ENCODE measurements at places on chromosomes 11 and 22. TPM values are rescaled to one million over a fixed set of nuclear protein-coding genes. Genes with fewer than 3 reads are reported as not detected.
A peak's percentile ranks its signal among the peaks of the same experiment; 100 is the strongest.

DNA sequence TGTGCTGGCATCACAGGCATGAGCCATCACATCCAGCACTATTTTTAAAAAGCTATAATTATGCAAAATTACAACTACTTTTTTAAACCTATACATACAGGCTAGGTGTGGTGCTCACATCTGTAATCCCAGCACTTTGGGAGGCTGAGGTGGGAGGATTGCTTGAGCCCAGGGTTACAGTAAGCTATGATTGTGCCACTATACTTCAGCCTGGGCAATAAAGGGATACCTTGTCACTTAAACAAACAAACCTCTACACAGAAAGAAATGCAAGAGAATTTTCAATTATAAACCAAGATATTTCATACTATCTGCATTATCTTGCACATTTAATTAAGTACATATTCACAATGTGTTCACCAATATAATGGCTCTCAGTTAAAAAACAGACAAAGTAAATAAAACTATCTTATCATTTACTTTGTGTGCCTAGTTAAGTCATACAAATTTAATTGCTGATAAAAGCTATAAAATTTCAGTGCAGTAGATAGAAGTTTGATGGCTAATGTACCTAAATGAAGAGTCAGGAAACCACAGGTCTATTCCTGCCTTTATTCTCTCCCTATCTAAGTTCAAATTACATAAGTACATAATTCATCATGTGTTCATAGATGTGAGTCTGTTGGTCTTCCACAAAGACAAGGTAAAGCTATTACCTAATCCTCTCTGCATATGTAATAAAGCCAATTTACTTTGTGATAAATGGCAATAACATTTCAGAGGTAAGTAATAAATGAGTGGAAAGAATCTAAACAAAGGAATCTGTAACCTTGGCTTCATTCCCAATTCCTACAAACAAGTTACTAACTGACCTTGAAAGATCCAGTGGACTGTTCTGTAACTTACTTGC is 9.0 kb upstream of the RDX start:
- no peak for DNase-seq

DNA sequence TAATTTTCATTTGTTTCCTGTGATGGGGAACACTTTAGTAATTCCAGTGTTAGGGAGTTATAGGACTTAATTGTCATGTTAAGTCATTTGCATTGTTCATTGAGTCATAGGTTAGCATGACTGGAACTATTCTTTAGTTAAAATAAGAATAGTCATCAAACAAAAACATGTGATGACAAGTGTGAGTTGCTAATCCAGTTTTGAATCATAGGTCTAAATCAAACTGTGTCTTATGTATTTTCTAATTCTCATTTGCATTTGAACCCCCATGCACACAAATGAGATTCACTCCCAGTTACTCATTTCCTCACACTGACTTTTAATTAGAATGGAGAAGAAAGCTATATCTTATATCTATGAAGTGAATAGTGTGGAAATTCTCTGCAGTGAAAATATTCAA is 405.6 kb downstream of the LRRC4C start:
- DNase-seq = no peak

The MAPK8IP2 gene
- 3.4 TPM for total RNA-seq

GRCh38 chr22:30506507-30506968 is 1.0 kb upstream of the SEC14L4 start:
- DNase-seq = no peak

The GGTLC3 gene
- not detected for total RNA-seq

The DBX1 gene
- 1.8 TPM for total RNA-seq

The OR8G5 gene
- not detected for total RNA-seq

GRCh38 chr22:46484861-46485595 is 52.4 kb downstream of the CELSR1 start:
- peak; percentile 66 for DNase-seq

DNA sequence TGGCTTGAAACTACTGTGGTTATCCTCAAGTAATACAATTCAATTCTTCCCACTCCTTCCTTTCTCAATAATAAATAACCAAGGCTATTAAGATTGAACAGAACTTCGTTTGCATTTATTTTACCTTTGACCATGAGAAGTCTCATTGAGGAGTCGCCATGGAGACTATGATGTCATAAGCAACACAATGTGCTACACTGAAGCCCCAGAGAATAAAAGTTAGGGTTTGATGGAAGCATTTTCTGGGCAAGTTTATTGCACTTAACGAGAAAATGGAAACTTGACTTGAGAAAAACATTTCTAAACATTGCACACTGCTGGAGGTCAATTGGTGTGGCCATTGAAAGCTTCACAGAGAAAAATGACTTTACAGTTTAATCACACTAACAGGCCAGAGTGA is 121.5 kb downstream of the FAM76B start:
- no peak for DNase-seq

DNA sequence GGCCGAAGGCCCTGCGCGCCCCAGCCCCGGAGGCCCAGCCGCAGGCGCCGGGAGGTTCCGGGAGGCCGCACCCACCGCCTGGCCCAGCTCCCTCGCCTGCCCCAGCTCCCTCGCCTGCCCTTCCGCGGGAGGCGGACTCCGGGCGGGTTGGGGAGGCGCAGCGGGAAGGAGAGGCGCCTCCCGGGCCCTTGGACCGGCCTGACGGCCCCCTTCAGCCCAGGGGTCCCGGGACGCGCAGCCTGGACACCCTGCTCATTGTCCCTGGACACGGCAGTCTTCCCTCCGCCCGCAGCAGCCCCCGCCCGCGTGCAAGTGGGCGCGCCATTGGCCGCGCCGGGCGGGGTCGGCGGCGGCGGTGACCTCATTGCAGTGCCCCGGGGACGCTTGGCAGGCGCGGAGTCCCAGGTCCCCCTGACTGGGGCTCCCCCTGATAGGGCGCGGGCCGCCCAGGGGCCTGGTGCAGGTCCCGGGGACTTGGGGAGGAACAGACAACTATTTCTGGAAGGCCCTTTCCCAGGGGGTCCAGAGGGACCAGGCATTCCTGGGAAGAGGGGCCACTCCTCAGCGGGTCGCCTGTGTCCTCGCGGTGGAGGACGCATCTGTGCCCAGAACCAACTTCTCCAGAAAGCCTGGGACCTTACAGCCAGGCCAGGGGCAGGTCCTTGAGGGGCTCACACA is 501 bp downstream of the CD151 start:
- DNase-seq = peak; percentile 85

The HARBI1 gene
- 3.9 TPM for total RNA-seq

DNA sequence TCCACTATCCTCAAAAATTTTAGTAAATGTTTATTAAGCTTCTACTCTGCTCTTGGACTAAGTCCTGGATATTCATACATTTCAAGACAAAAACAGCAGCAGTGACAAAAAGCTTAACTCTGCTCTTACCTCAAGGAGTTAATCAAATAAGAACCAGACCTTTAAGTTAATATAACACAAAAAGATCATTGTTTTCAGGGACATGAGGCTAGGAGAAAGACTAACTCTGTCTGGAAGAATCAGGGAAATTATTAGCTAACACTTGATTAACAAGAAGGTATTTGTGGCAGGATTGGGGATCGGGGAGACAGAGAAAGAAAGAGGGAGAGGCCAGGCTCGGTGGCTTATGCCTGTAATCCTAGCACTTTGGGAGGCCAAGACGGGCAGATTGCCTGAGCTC is 74.4 kb downstream of the PPP2R1B start:
- no peak for DNase-seq

The CD3G gene
- total RNA-seq = not detected

DNA sequence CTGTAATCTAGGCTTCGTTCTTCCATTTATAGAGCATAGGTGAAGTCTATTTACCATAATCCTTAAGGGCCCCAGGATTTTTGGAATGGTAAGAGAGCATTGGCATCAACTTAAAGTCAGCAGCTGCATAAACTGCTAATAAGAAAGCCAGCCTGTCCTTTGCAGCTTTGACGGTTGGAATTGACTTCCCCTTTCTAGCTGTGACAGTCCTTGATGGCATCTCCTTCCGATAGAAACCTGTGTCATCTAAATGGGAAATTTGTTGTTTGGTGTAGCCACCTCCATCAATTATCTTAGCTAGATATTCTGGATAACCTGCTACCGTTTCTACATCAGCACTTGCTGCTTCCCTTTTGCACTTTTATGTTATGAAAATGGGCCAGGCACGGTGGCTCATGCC is 58.0 kb upstream of the GLYATL1B start:
- no peak for DNase-seq

DNA sequence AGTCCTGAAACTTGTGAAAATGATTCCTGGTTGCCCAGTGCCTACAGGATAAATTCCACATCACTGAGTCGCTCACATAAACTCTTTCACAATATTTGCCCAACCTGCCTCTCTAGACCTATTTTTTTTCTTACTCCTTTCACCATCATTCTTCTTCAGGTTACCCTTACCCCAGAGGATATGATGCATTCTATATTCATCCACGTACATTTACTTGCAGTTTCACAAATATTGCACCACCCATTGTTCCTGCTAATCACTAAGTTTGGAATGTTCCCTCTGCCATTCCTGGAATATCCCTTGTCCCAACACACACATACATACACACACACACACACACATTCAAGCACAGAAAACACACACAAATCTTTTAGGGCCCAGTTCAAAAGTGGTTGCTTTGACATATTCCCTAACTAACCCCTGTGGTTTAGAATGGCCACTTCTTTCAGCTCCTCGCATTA is 379.5 kb downstream of the ETS1 start:
- no peak for DNase-seq

- no peak for DNase-seq
Observed at GRCh38 chr11:65055538-65055937, 2.8 kb downstream of the NAALADL1 start.

The C22orf15 gene
- total RNA-seq = 1.8 TPM

GRCh38 chr11:65560555-65561418 is 2.6 kb upstream of the LTBP3 start:
- DNase-seq = peak; percentile 89

- no peak for DNase-seq
Observed at GRCh38 chr11:69213316-69213715, 57.6 kb downstream of the SMIM38 start.

The C11orf16 gene
- total RNA-seq = not detected

DNA sequence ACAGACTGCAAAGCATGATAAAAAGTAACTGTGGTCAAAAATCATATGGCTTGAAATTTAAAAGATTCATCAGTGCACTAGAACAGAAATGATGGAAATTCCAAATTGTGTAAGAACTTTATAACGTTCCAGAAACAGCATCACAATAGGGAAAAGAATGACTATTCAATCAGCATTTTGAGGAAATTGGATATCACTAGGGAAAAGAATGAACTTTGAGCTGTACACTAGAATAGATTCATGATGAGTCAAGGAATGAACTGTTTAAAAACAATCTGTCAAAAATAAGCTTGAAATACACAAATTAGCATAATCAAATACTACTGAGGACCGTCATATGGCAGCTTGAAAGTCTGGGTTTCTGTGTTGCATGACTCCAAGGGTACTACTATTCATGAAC is 20.5 kb upstream of the HEPHL1 start:
- DNase-seq = no peak

- no peak for DNase-seq
Observed at GRCh38 chr22:36808721-36809344, 8.0 kb downstream of the PVALB start.

GRCh38 chr11:76735841-76736240 is 47.3 kb upstream of the TSKU start:
- DNase-seq = no peak

Measured in H7 (cell line).